ENCODE measurements at places on chromosomes 1 and 21. TPM values are rescaled to one million over a fixed set of nuclear protein-coding genes. Genes with fewer than 3 reads are reported as not detected.
A peak's percentile ranks its signal among the peaks of the same experiment; 100 is the strongest.

DNA sequence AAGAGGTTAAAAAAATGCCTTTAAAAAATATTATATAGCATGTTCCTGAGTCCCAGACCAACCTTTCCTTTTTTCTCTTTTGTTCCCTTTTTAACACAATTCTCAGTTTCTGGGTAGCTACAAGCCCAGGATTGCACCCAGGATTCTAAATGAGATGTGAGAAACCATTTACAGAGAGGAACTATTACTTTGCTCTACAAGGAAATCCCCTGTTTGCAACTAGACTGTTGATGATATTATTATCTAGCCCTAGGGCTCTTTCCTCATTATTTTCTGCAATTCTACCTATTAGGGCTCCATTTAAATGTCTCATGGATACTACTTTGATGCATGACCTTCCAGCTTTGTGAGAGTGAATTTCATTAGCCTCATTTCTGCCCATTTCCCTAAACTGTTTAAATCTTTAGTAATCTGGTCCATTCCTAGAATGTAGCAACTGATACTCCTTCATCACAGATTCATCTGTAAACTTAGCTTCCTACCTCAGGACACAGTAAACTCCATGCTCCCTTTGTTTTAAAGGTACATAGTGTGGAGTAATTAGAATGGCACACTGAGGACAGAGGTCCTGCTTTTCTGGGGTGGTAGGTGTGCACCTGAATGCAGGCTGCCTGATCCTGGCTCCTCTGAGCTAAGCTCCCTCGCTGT is 7.1 kb upstream of the KIF14 start:
- no peak overlapping the region for H3K27ac ChIP-seq
- peaks cover 11% of the 10 kb centered on the region for H3K4me1 ChIP-seq
- H3K27me3 ChIP-seq: no peaks in the 10 kb centered on the region
- no peak for DNase-seq

RXFP4 gene
- not detected for total RNA-seq

DNA sequence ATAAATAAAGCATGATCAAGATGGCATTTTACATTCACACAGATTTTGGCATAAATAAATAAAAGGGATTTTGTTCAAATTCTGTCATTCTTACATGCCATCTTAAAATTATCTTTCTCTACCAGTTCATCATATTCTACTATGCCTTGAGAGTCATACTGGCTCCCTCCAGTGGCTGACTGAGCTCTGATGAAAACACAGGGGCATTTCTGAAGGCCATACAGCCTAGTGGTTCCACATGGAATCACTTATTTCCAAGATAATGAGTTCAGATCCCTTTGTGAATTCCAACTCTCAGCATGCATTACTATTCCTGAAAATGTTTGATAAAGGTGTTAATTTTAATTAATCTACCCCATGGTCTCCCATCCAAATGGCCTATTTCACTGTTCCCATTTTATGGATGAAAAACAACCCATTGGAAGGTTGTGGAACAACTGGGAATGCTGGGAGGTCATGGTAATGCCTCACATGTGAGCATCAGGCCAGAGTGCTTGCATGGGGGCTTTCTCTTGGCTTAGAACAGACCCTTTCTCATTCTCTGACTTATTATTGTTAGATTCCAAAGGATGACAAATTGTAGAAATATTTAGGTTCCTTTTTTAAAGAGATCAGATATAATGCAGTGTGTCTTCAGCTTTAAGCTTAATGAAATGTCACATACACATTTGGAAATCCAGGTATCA is 622.4 kb upstream of the PKN2 start:
- peaks cover 25% of the 10 kb centered on the region for H3K4me1 ChIP-seq
- no peak overlapping the region for H3K27ac ChIP-seq
- H3K36me3 ChIP-seq: no peaks in the 10 kb centered on the region
- no peaks in the 10 kb centered on the region for H3K27me3 ChIP-seq
- DNase-seq: peak; percentile 70

DNA sequence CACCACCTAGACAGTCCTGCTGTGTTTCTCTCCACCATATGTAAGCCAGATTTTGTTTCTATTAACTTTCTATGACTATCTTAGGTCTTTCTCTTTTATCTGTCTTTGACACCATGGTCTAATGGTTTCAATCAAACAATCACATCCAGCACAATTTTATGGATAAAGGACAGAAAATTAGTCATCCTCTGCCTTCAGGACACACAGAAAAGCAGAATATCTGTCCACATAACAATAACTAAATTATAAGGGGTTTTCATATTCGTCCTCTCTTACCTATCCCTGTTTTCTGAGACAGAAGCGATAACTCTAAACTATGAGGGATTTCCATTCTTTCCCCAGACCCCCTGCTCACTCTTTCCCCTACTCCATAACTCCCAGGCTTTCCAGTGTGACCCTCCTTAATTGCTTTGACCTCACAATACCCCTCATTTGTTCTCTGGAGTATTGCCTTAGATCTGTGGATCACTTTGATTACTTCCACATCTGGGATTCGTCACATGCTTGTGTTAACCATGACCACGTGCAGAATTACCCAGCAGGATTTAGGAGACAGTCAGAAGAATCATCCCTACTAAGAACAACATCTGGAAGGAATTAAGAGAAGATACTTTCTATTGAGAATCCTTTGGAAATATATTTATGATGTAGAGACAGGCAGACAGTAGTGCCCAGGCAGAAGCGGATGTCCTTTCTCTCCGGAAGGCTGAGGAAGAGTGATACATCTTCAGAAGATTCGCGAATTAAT is 108.2 kb upstream of the GREM2 start:
- H3K27me3 ChIP-seq: no peaks in the 10 kb centered on the region
- H3K4me3 ChIP-seq: peak overlapping the region; percentile 73
- peak overlapping the region; percentile 66 for H3K27ac ChIP-seq

DNA sequence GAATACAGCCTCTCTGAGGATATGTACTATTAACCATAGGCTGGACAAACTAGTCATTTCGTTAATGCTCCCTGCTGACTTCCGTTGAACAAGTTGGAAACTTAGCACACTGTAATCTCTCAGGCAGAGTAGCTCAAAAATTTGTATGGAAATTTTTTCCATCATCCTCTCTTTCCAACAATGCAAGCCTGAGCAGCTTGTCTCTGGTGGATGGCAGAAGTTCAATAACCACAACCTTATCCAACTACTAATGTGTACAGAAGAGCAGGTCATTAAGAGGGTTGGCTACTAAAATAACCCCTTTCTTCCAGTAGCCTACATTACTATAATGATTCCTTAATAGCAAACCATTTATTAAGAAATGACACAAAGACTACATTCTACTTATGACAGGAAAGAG is 262.3 kb downstream of the NFIA start:
- H3K27ac ChIP-seq: no peak overlapping the region
- DNase-seq: no peak
- H3K27me3 ChIP-seq: no peaks in the 10 kb centered on the region
- H3K36me3 ChIP-seq: no peaks in the 10 kb centered on the region

DNA sequence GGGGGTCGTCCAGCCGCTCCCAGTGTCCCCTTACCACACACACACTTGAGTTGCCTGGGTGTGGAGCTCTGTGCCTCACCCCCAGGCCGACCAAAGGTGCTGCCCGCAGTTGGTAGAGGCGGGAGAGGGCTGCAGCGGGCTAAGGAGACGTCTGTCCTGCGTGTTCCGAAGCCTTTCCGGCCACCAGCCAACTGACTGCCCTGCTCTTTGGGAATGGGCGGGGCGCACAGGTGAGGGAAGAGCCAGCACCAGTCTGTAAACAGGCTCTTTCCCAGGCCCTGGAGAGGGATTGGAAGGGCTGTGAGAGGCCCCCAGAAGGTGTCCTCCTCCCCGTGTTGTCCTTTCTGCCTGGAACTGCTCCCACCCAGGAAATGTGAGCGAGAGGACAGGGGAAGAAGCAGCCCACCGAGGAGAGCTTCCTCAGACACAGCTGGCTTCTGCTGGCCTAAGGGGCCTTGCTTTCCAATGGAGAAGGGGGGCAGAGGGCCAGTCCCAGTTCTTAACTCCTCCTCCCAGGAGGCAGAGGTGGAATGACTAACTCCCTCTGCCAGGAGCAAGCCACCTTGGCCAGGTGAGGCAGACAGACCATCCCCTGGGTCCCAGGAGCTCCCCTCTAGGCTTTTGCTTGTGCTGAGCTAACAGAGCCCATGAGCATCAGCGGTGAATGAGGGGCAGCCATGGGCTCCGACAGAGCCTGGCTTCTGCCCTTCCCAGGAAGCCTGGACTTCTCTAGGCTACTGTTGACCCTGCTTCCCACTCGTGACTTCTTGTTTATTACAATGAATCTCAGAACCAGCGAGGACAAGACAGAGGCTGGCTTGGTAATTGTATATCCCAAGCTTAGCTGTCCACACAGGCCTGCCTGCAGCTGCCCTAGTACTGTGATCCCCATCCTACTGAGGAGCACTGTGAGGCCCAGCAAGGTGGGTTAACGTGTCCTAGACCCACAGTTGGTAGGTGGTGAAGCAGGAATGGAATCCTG is 158.1 kb upstream of the COA6 start:
- DNase-seq: no peak
- H3K4me1 ChIP-seq: no peaks in the 10 kb centered on the region
- H3K27me3 ChIP-seq: peaks cover 4% of the 10 kb centered on the region

DNA sequence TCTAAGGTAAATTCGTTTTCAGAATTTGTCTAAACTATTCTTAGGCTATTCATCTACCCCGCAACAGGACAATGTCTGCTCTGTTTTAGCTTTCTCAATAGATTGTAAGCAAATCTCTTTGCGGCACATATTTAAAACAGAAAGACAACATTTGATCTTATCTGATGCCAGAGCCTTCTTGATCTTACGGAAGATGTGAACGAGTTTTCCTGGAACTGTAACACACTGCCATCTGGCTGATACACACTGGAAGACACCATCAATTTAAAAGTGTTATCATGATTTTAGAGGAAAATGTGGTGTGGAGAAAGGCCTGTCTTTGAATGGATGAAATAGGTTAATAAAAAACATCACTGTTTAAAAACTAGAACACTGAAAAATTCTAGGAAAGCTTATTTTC is 36.1 kb downstream of the COA6 start:
- H3K27ac ChIP-seq: no peak overlapping the region
- 0 out of 2 replicates have a peak, but pooled peaks cover 5% of the 10 kb centered on the region for H3K36me3 ChIP-seq
- no peaks in the 10 kb centered on the region for H3K4me1 ChIP-seq
- H3K27me3 ChIP-seq: no peaks in the 10 kb centered on the region
- H3K4me3 ChIP-seq: no peak overlapping the region

PROX1 gene
- 0.50 TPM for total RNA-seq
